ENCODE measurements at places on chromosomes 12 and 14. TPM values are rescaled to one million over a fixed set of nuclear protein-coding genes. Genes with fewer than 3 reads are reported as not detected.

DNA sequence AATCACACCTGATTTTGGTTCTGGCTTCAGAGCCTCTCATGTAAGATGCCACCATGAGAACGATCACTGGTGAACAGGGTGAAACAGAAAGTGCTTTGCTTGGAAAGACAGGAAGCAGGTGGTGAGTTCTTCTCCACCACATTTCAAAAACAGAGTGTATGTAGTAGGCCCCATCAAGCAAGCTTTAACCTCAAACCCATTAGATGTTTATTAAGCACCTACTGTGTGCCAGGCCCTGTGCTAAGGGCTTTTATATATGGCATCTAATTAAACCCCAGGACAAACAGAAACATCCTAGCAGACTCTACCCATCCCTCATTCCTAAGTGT is 47.8 kb upstream of the MED13L start:
- no peak for DNase-seq

GRCh38 chr14:60658211-60658690 is 9.0 kb upstream of the SIX1 start:
- no peak for DNase-seq

DNA sequence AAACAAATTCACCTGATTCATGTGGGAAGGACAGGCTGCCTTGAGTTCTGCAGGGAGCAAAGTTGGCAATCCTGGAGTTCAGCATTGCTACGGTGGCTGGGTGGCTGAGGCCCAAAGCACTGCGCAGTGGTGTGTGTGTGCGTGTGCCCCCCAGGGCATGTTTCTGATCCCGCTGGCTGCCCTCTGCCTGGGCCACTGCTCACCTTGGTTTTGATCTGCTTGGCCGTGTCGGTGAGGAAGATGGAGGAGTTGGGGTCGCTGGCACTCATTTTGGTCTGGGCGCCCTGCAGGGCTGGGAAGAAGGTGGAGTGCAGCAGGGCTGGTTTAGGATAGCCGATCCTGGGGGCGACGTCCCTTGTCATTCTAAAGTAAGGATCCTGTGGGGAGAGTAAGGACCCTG is 19.1 kb downstream of the SLC25A47 start:
- DNase-seq = no peak

DNA sequence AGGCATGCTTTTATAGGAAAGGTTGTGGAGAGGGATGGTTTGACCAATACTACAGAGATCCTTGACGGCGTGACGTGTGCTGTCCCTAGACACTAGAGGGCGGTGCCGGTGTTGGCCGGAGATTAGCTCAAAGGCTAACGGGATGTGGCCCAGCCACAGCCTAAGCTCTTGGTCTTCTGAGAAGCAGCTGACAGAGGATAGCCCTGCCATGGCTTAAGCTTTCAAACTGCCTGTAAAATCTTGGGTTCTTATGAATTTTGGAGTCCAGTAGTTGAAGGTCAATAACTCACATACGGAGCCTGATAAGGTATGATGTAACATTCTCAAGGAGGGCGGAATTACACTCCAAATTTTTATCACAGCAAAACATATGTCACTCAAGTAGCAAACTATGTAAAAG is 515.7 kb upstream of the ATXN7L3B start:
- DNase-seq = no peak

GRCh38 chr12:53042607-53043454 is 7.0 kb upstream of the TNS2 start:
- no peak for DNase-seq

DNA sequence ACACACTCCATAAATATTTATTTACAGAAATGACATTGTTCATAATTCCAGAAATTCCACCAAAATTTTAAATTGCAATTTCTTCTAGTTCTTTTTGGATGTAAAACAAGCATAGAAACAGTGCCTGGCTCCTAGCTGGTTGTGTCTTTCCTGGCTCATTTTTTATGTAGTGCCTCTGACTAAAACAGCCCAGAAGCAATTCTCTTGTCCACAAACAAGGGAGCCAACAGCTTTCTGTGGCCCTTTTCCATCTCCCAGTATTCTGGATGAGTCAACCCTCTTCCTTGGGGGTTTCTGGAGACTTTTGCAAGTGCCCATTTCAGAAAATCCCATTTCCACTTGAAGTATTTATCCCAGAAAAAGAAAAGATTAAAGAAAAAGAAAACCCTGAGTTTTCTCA is 141.4 kb downstream of the PHLDA1 start:
- no peak for DNase-seq

GRCh38 chr14:36955376-36955775 is 217.0 kb downstream of the SLC25A21 start:
- DNase-seq = no peak

- no peak for DNase-seq
Measured at GRCh38 chr14:100525615-100526014, 61.6 kb downstream of the BEGAIN start.

- no peak for DNase-seq
Measured at GRCh38 chr12:50574601-50575348, 70.0 kb downstream of the DIP2B start.

DNA sequence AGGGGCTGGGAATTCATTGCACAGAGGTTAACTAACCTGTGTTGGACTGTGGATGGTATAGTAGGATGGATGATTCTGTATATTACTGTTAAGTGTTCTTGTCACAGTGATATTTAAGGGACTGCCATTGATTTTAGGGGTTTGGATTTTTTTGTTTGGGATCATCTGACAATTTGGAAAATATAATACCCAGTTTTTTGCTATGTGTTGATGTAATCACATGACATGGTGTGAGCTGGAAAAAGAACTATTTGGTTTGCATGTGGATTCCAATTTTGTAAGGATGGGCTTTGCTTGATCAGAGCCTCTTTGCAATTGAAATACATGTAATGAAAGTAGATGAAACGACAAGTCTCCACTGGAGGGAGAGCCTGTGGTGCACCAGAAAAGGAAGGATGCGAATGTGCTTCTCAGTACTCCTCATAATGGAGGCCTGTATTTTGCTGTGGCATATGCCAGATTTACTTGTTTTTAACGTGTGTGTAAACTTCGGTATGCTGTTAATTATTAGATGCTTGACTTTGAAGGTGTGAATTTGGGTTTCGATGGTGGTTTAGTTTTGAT is 2.7 kb downstream of the DYRK2 start:
- no peak for DNase-seq

Gene YARS2
- 19.7 TPM for polyA plus RNA-seq

Gene SMOC1
- 5.1 TPM for polyA plus RNA-seq

Gene RHOJ
- polyA plus RNA-seq = 25.9 TPM

Gene FBXO21
- 24.9 TPM for polyA plus RNA-seq

Gene SLC22A17
- polyA plus RNA-seq = 23.3 TPM

Gene BMAL2
- polyA plus RNA-seq = 1.4 TPM

Gene CIROP
- polyA plus RNA-seq = not detected

Gene CLEC9A
- 0.37 TPM for polyA plus RNA-seq

All from forelimb muscle (tissue), 1 donor.